ENCODE measurements at places on chromosomes 4 and X.

DNA sequence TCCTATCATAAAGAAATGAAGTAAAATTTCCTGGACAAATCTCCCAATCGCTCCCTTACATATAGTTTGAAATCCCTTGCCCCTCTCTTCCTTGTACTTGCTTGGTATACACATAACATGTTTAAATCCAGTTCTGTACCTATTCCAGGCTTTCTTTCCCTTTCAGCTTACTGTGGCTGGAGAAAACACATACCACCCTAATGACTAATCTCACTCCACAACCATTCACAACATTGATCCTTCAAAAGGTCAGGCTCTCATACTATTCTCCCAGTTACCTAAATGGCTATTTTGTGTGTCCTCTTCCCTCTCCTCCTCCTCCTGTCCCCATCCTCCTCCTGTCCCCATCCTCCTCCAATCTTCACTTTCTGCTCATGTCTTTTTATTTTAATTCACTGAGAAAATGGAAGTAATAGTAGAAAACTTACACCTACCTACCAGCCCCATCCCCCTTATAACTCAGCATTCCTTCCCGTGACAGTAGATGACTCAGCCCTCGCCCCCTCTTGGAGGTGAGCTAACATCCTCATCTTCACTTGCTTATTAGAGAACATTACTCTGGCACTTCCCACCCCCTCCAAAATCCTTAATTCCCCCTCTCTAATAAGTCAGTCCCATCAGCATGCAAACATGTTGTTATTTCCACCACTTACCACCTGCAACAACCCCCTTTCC is 77.5 kb downstream of the IL15 start:
- no peak for DNase-seq

- DNase-seq, result no peak
These were observed at the start of gene TLR10 for GRCh38 chr4:38782452-38783108. TSS of gene TLR10 (minus strand) at chr4:38782990. CDS start at chr4:38775590, 7,400 bp downstream.

- DNase-seq, result no peak
These were observed 13.2 kb downstream of the ATP8A1 start for GRCh38 chr4:42643685-42644084.

- no peak for DNase-seq
These were observed 91.1 kb downstream of the PPP3CA start for GRCh38 chr4:101256222-101256621.

- no peak for DNase-seq
These were observed 904.1 kb upstream of the EPHA5 start for GRCh38 chr4:66574145-66574978.

GRCh38 chr4:1998296-1998695 is 10.5 kb downstream of the NELFA start:
- DNase-seq, result no peak

- no peak for DNase-seq
These were observed 32.3 kb downstream of the AFF1 start for GRCh38 chr4:86967073-86967472.

DNA sequence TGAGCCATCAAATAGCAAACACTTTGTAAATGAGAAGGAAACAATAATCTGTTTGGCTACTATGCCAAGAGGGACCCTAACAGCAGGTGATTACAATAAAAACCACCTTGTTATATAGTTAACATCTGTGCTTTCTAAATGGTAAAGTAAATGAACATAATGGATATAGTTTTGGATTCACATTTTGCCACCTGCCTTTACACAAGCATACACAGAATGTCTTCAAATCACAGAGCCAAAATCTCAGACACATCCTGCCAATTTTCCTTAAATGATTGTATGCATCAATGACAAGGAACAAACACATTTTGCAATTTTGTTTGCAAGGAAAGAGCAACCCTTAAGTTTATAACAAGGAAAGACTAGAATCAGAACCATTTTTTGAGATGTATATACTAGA is 334.2 kb downstream of the FSTL5 start:
- DNase-seq, result no peak

DNA sequence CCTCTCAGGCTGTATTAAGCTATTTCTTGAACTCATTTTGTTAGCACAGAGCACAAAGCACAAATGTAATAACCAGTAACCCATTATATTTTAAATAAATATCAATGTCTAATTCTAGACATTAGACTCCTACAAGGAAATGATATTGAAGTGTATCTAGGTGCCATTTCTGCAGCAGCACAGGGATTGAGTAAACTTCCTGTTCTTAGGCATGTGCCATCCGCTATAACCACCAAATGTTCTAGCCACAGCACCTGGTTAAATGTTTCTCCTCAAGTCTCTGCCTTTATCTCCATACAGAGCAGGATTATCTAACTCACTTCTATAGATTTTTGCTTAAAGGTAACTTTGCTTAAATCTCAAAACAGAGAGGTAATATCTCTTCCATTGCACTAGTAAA is 51.4 kb downstream of the SGMS2 start:
- DNase-seq, result no peak

DNA sequence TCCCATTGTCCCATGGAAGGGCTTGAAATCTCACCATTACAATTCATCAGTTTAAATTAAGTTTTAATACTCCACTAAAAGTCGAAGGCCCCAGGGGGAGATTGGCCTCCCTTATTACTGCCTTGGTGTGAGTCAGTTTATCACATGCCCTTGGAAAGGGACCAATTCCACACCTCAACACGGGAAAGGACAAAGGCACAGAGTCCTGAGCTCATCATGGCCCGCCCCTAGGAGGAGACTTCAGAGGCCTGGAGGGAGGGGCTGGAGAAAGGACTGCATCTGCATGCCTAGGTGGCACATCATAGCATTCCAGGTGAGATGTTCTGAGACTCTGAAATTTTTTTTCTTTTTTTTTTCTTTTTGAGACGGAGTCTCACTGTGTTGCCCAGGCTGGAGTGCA is 2.8 kb upstream of the SEL1L3 start:
- no peak for DNase-seq

- no peak for DNase-seq
These were observed 93.5 kb downstream of the CEP135 start for GRCh38 chr4:56042225-56042624.

DNA sequence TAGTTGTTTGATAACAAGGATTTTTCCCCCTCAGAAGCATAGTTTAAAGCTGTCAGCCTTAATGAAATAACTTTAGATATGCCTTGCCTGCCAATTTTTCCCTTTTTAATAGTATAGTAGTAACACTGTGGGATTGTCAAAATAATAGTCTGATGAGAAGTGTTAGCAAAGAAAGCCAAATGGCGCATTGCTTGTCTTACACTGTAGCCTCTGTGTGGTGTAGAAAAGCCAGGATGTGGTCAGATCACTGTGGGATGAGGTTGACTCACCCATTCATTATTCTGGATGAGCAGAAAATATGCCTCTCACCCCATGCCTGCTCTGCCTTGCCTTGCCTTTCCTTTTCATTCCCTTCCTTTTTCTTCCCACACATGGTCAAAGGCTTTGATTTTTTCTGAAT is 257.8 kb upstream of the NRK start:
- no peak for DNase-seq

DNA sequence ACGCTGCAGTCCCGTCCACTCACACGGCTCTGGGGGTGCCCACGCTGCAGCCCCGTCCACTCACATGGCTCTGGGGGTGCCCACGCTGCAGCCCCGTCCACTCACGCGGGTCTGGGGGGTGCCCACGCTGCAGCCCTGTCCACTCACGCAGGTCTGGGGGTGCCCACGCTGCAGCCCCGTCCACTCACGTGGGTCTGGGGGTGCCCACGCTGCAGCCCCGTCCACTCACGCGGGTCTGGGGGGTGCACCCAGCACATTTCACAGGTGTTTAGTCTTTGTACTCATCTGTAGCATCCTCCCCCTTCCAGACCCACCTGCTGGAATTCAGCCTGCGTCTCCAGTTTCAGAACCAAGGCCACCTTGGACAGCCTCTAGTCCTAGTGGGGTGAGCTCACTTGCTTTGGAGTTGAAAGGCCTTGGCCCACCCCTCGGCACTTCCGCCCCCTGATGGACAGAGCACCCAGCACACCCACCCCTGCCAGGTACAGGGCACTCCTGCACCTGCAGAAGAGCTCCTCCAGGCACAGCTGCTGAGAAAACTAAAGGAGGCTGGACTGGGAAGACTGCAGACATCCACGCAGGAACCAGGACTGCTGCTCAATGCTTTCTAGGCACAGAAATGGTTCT is 73.0 kb downstream of the ABLIM2 start:
- no peak for DNase-seq

DNA sequence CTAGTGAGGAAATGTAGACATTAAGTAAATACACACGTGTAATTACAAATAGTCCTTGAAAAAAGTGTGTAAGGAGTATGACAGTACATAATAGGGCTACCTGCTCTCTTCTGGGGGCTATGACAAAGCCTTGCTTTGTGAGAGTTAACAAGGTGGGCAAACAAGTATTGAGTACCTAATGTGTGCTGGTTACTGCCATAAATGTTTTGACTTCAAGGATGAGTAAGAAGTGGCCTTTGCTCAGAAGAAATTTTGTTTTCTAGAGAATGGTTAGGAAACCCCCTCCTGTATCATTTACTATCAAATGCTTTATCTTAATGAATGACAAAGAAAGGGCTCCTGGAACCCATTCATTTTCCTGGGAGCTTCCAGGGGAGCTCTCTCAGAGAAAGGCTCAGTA is 167.0 kb upstream of the CASK start:
- no peak for DNase-seq

DNA sequence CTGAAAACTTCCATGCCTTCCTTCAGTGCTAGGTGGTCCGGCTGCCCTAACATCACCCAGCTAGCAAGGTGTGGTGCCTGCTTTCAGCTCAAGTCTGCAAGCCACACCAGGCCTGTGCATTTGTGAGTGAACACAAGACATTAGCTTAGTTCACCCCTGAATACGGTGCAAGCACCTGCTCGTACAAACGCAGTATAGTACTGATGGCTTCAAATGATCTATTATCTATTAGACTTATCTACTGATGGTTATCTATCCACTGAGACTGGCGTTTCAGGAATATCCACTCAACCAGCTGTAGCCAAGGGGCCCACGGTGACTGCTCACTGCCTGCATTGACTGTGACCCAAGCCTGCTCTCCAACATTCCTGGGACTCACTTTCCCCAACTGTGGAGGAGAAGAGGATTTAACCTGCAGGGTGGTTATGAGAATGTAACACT is 155.9 kb downstream of the SHOX start:
- no peak for DNase-seq

DNA sequence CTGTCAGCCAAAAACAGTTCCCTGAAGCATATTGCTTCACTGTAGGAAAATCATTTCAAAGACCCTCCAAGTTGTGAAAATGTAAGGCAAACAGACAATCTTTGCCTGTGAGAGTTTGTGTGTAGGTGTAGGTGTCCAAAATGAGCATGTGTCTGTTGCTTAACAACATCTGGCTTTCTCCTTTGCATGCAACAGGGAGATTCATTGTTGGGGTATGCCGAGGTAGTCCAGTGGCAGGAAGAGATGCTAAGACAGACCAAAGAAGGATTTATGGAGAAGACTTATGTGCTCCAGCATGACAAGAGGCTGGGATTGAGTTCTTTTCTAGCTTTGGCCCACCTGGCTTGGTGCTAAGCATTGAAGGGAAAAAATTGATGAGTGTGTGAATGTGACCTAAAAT is 29.8 kb upstream of the SMAD1 start:
- no peak for DNase-seq

DNA sequence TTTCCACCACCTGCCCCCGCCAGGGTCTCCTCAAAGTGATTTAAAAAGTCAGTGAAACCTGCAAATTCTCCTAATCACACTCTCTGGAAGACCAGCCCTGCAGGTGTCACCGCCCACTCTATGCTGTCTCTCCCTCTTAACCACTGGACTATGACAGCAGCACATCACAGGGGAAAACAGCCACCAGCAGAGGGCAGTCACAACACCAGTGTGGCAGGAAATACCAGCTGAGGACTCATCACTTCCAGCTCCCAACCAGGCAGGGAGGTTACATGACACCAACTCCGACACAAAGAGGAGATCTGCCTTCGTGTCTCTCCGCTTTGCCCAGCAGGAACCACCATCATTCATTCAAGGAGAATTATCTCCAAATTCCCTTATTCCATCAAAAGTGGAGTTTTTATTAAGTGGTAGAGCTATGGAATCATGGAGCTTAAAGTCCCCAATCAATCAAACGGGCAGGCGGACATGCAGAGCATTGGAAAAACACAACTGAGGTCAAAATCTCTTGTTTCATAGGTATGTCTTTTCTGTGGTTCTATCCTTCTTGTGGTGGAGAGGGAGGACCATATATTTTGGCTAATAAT is 91.3 kb downstream of the NSUN7 start:
- DNase-seq, result peak; percentile 43

DNA sequence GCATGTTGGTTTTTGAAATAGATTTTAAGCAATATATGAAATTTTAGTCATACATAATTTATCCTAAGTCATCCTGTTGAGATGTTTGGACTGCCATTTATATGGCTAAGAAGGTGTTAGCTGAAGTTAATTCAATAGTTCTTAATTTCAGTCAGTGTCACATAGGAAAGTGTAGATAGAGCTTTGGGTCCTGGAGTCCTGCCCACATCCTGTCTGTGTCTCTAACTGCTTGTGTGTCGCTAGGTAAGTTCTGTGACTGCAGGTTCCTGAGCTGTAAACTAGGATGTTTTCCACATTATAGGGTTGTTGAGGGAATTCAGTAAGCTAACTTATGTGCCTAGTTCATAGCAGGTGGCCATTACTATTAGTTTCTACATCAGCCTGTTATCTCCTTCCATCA is 20.7 kb downstream of the OFD1 start:
- no peak for DNase-seq

GRCh38 chr4:70405765-70406164 is 8.0 kb downstream of the OPRPN start:
- DNase-seq, result no peak

- no peak for DNase-seq
These were observed 70.5 kb upstream of the TSPAN5 start for GRCh38 chr4:98728871-98729270.

DNA sequence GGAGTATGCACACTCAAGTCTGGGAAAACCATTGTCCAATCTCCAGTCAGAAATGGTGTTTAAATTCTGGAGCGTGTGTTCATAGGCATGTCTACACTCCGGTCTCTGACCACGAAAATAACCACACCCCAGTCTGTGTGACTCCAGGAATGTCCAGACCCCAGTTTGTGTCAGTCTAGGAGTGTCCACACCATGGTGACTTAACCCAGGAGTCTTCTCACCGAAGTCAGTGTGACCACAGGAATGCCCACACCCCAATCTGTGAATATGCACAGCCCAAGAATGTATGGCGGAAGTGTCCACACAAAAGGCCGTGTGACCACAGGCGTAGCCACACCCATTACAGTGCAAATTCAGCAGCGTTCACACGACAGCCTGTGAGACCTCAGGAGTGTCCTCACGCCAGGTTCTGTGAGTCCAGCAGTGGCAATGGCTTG is 11.4 kb downstream of the FTSJ1 start:
- no peak for DNase-seq

DNA sequence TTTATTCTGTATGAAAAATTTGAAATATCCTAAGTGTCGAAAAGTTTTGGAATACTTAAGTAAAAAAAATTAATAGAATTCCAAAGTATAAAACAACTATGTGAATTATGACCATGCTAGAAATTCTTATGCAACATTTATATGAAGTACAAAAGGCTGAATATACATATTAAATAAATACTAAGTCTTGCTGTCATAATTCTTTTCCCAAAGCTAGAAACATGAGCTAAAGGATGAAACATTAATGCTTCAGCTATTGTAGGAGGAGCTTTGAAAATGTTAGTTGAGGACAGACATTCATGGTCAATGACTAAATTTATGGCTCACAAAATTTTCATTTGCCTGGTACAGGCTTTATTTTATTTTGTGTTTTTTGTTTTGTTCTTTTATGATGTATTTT is 207.3 kb downstream of the GABRB1 start:
- no peak for DNase-seq
